ENCODE measurements at places on chromosomes 3 and 15. TPM values are rescaled to one million over a fixed set of nuclear protein-coding genes. Genes with fewer than 3 reads are reported as not detected.
A peak's percentile ranks its signal among the peaks of the same experiment; 100 is the strongest.

- DNase-seq, result no peak
Observed at GRCh38 chr3:37320276-37320675, 145.9 kb upstream of the LRRFIP2 start.

DNA sequence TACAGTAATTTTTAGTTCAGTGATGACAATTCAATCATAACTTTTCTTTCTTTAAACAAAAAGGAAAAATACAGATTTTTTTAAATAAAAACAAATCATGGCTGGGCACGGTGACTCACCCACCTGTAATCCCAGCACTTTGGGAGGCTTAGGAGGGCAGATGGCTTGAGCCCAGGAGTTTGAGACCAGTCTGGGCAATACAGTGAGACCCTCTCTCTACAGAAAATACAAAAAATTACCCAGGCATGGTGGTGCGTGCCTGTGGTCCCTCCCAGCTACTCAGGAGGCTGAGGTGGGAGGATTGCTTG, 25.6 kb upstream of the ATG7 start:
- no peak for DNase-seq

- no peak for DNase-seq
Observed at GRCh38 chr3:68953816-68954444, 21.6 kb upstream of the TAFA4 start.

DNA sequence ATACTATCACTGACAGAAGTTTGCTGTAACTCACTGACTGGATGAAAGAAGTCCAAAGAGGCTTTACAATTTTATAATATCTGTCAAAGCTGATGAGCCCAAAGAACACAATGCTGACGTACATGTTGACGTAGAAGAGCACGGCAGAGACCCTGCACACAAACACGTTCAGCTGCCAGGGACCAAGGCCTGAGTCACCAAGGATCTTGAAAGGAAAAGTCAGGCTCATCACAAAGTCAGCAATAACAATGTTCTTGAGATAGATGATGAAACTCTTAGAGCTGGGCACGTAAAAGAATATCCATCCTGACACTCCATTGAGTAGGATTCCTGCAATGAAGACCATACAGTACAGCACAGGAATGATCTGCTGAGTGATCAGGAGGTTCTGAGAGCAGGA, 10.9 kb upstream of the GPR171 start:
- no peak for DNase-seq

- DNase-seq, result no peak
Observed at GRCh38 chr15:65376767-65377104, 1.1 kb downstream of the IGDCC3 start.

- DNase-seq, result no peak
Observed at GRCh38 chr15:69118089-69118488, 42.3 kb upstream of the GLCE start.

DNA sequence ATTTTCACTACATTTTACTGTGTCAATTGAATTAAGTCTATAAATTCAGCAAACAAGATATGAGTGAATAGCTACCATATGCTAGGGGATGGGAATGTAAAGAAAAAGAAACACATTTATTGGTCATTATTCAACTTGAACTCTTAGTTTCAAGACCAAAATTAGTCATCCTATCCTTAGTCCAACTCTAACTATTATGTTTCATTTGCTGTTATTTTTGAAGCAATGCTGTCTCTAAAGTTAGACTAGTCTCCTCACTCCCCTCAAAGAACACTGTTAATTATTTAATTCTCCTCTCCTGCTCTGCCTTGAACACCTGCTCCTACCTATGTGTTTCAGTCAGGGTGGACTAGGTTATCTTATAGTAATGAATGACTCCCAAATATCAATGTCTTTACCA, 920.9 kb downstream of the TUSC7 start:
- no peak for DNase-seq

DNA sequence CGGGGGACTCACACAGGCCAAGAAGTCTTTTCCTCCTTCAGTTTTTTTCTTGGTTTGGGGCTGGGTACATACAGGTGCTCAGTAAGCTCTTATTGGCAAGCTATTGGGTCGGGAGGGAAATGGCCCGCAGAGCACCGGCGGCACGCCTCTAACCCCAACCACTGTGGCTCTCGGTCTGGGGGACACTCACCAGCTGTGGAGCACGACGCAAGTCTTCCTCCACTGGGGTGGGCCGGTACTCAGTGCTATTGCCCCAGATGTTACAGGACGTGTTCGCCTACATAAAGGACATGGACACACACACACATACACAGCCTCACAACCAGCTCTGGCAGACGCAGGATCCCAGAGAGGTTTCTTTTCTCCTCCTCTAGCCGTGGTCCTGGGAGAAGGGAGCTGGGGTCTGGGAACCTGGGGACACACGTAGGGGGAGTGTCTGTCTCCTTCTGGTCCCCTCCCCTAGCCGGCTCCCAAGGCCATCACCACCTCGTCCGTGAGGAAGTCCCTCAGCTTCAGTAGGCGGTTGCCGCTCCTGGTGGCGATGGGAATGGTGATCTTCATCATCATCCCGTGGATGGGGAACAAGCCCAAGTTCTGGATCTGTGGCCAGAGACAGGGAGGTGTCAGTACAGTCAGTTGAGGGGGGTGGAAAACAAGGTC, 33.4 kb downstream of the FEM1B start:
- no peak for DNase-seq

DNA sequence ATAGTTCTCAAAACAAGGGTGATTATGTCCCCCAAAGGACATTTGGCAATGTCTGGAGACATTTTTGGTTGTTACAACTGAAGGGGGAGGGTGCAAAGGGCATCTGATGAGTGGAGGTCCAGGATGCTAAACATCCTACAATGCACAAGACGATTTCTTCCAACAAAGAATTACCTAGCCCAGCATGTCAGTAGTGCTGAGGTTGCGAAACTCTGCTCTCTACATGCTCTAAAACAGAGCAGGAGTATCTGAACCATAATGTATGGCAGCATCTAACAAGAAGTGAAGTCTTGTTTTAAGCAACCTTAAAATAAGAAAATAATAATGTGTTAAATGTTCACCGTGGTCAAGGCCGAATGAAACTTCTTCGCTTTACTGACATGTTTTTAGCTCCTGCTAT, 7.0 kb downstream of the GYG1 start:
- DNase-seq, result no peak

GRCh38 chr15:80803580-80804525, 24.7 kb downstream of the CEMIP start:
- DNase-seq, result peak; percentile 79

- no peak for DNase-seq
Observed at GRCh38 chr15:100200287-100200880, 141.4 kb downstream of the ADAMTS17 start.

- no peak for DNase-seq
Observed at GRCh38 chr3:56884387-56884786, 82.6 kb upstream of the ARHGEF3 start.

DNA sequence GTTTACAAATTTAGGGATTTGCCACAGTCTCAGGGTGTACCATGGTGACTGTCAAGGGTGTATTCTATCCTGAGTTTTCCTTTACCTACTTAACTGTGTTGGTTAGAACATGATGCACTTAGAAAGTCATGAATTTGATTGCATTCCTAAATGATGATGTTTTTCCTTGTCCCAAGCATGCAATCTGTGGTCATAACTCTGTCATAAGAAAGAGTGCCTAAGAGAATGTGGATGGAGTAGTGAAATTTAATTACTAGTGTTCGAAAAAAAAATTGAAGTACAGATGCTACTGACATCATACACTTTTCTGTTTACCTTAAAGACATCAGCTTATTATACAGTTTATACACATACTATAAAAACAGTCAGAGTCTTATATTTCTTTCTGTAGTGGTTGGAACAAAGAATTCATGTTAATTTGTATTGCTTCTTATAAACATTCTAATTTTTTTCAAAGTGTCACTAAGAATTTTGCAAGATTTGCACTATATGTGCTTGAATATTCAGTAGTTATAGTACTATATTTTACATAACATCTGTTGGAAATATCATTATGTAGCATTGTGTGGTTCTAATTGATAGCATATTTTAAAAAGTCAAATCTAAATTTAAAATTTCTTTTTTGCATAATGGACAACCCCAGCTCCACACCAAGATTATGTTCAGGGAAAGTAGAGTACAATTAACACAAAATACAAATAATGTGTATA, 231.3 kb upstream of the KCNMB2 start:
- DNase-seq, result no peak

- DNase-seq, result peak; percentile 17
Observed at GRCh38 chr3:139935016-139935865, at the start of gene CLSTN2. Gene CLSTN2 (plus strand): TSS chr3:139935185.

GRCh38 chr3:72973031-72973723, 23.4 kb upstream of the PPP4R2 start:
- no peak for DNase-seq

GRCh38 chr15:72365844-72366243, 10.0 kb downstream of the HEXA start:
- no peak for DNase-seq

DNA sequence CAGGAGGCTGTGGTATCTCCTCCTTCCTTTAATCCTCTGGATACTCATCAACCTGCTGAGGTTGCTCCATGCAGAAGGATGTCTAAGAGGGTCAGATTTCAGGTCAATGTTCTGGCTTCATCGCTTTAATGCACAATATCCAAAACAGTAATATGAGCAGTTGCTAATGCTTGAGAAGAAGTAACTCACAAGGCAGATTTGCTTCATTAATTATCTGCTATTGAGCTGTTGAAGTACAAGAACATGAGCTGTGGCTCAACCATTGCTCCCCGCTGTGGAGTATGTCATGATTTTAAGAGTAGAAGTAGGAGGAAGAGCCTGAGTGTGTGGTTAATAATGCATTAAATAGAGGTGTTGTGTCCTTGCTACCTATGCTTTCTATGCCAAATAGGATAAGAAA, 1412.9 kb upstream of the ALCAM start:
- DNase-seq, result no peak

DNA sequence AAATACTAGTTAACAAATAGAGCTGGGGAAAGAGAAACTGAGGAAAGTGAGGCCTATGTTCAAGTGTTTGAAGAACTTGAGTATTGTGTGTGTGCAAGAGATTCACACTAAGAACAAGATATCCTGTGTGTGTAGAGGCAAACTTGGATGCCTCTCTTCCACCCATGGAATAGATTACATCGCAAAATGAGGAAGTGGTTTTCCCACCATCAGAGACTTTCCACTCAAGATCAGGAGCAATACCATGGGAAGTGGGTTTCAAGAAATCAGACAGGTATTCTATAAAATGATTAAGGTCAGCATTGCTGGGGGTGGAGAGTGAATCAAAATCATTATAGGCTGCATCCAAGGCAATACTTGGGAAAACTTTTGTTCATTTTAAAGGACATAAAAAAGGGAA, 308.0 kb downstream of the FGF12 start:
- DNase-seq, result no peak

- DNase-seq, result peak; percentile 35
Observed at GRCh38 chr3:181252631-181253030, 263.1 kb upstream of the DNAJC19 start.

DNA sequence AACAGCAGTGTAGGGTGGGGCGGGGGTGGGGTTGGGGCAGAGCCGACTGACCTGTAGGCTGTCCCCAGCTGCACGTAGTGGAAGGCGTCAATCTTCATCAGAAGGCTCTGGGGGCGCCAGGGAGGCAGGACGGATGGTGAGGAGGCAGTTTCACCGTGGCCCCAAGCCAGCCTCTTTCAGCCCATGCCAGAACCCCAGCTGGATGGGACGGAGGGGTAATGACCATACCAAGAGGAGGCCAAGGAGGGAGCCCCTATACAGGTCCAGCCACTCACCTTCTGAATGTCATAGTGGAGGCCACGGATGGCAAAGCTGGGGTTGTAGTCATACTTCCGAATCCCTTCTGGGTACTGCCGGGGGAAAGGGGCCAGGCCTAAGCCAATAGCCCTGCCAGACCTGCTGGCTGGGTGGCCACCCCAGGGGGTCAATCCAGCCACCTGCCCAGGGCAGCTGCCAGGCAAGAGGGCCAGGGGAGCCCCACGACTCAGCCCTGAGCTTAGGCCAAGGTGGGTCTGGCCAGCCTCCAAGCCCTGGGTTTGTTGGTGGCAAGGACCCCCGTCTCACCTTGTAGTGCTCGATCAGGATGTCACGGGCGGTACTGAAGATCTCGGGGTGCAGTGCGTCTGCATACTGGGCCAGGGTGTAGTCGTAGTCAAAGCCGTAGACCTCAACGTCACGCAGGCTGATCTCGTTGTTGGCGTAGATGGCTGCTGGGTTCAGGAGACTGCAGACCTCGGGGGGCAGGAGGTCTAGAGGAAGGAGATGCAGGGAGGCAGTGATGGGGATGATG, 4.9 kb downstream of the NT5DC2 start:
- no peak for DNase-seq

GRCh38 chr15:48636511-48636910, 9.0 kb downstream of the FBN1 start:
- DNase-seq, result no peak

- peak; percentile 11 for DNase-seq
Observed at GRCh38 chr3:14525685-14526631, 14.2 kb downstream of the GRIP2 start.

- DNase-seq, result peak; percentile 20
Observed at GRCh38 chr15:68700455-68701123, 120.1 kb downstream of the ANP32A start.

- DNase-seq, result no peak
Observed at GRCh38 chr3:11949351-11949750, 54.8 kb upstream of the SYN2 start.

GRCh38 chr15:97989299-97989698, 28.8 kb downstream of the ARRDC4 start:
- DNase-seq, result no peak

DNA sequence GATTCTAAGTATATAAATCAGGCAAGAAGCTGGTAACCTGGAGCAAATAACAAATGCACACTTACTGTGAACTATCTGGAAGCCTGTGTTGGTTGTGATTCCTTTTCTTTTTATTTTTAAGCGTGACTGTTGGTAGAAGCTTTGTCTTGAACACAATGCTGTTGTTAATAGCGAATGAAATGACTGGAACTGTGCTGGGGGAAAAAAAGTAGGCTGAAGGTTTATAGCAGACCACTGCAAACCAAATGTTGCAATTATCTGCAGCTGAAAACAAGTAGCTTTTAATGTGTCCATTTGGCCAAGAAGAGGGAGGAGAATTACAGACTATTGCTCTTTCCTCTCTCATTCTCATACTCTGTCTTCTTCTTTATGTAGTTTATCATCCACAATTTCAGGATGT, 184.5 kb upstream of the DNAJC19 start:
- no peak for DNase-seq

The TRIM42 gene
- not detected for total RNA-seq

The PLXND1 gene
- 21.8 TPM for total RNA-seq

The SLC35G2 gene
- total RNA-seq, result 22.7 TPM

The LMCD1 gene
- 28.0 TPM for total RNA-seq

The LOXL1 gene
- total RNA-seq, result not detected

The CACNA2D2 gene
- 0.80 TPM for total RNA-seq

The GOLGA8S gene
- not detected for total RNA-seq
